ENCODE measurements at places on chromosomes 5 and 9.

- DNase-seq, result no peak
These were observed 1.7 kb downstream of the ADRA1B start for GRCh38 chr5:159917994-159918393.

GRCh38 chr5:123297198-123297831 lies 125.9 kb downstream of the CEP120 start:
- no peak for DNase-seq

DNA sequence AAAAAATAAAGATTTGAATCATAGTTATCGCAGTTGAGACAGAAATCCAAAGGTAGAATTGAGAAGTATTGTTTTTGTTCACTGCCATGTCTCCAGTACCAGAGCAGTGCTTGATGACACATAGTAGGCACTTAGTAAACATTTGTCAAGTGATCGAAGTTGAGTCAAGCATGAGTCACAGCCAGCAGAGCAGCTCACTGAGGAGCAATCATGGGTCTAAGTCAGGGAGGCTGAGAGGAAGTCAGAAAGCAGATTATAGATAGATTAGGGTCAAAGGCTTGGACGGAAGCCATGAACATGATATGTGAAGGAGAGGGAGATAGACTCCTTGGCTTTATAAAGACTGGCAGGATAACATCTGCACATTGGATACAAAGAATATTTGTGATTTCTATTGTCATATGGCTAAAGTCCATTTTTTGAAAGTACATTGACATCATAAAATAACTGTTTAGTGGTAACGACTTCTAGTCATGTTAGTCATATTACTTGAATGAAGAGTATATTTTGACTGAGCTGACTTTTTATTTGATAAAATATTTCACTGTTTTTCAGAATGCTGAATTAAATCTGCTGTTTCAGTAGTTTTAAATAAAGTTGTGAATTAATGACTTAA lies 168.5 kb downstream of the RAB3C start:
- DNase-seq, result no peak

DNA sequence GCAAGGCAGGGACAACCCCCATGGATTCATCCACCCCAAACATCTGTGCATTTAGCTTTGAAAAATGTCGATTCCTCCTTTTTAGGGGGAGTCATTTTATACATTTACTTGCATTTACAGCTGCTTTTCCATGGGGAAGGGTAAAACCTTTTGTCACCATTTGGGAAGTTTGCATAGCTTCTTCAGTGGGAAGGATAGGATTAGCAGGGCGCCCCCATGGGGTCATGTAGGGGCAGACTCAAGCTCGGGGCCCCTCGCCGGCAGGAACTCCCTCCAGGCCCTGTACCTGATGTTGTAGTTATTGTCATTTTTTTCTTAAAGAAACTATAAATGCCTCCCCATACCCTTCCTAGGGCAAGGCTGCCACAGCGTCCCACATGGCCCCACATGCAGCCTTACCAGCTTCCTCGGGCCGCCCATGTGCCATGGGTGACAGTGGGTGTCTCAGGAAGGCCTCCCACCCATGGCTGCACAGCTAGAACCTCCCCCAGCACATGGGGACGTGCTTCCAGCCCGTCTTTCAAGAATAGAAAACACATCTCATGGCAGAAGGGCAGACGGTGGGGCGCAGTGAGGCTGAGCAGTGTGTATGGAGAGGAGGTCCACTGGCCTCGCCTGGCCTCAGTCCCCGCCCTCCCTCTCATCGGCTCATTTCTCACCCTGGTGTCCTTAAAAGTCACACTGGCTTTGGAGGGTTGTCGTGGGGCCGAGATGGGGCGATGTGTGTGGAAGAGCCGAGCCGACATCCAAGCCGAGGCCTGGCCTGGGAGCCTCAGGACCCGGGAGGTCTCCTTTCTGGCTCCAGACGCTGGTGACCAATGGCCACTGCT lies 76.1 kb upstream of the OTULINL start:
- DNase-seq, result no peak

GRCh38 chr9:68455451-68455850 lies 85.2 kb downstream of the TMEM252 start:
- DNase-seq, result no peak

GRCh38 chr5:67163863-67164595 lies 32.6 kb downstream of the CD180 start:
- no peak for DNase-seq

DNA sequence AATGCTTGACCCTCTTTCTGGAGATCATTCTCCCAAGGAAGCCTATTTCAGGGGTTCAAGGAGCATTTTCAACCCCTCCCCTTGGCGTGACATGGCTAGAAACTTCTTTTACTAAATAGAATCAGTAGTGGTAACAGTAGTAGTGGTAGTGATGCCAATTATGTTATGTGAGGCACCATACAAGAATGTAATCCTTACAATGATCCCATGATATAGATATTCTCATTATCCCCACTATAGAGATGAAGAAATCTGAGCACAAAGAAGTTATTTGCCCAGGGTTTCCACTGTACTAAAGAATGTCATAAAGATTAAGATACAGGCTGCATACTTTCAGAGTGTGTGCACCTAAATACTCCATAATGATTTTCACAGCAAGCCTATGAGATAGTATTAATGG lies 155.4 kb upstream of the CLINT1 start:
- no peak for DNase-seq

DNA sequence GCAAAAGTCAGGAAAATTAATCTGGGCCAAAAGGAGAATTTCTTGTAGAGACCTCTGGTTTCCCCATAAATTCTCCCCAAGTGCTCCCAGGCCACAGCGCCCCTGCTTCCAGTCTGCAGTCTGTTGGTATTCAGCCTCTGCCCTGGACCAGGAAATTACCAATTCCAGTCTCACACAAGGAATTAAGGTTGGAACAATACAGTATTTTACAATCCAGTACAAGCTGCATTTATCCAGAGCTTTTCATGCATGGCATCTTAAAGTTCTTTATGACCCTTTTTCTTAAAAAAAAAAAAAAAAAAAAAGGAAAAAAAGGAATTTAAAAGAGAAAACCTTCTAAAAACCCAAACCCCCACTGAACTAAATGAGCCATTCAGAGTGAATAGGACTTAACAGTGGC lies 139.6 kb upstream of the RANBP3L start:
- DNase-seq, result no peak

DNA sequence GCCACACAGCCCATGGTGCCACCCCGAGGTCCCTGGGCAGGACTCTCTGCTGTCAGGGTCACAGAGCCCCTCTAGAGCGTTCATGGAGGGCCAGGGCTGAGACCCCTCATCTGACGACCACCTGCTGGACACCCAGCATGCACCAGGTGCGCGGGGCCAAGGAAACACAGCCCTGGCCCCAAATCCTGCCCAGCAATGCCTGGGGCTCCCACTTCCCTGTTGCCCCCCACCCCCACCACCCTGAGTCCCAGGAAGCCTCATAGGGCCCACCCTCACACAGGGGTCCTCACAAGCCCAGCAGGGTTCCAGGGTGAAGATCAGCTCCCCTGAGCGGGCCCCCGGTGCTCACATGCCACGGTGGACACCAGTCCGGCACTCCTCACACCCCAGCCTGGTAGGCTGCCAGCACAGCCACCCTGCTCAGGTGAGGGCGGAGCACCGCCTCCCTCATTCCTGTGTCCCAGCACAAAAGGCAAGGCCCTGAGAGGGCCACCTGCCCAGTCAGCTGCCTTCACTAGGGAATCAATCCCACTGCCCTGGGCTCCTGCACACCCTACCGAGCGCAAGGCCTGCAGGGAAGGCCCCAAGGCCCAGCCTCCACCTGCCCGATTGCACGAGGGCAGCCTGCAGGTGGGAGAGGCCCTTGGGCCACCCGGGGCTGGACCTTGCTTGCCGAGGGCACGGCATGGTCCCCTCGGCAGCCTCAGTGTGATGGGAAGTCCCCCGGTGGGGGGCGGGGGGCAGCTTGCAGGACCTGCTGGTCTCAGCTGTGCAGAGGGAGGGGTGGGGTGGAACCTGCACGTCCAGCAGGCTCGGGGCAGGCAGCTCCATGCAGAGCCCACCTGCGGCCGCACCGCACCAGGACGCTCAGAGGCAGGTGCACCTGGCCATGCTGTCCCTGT lies 56.4 kb upstream of the UBAC1 start:
- peak; percentile 44 for DNase-seq

- no peak for DNase-seq
These were observed 26.6 kb downstream of the GRAMD2B start for GRCh38 chr5:126449751-126450271.

DNA sequence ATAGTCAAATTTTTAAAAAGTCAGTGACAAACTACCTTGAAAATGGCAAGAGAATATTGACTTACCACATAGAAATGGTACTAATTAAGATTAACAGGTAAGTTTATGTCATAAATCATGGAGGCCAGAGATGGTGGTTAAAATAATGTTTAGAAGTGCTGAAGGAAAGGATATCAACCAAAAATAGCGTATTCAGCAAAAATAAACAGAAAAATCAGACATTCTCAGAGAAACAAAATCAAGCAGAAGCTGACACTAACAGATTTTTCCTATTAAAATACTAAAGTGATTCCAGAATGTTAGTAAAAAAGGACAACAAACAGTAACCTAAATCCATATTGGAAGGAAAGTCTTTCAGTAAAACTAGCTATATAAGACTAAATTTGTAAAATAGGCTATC lies 959.9 kb upstream of the CDH10 start:
- no peak for DNase-seq
